ENCODE measurements at places on chromosomes 1 and 21.
A peak's percentile ranks its signal among the peaks of the same experiment; 100 is the strongest.

DNA sequence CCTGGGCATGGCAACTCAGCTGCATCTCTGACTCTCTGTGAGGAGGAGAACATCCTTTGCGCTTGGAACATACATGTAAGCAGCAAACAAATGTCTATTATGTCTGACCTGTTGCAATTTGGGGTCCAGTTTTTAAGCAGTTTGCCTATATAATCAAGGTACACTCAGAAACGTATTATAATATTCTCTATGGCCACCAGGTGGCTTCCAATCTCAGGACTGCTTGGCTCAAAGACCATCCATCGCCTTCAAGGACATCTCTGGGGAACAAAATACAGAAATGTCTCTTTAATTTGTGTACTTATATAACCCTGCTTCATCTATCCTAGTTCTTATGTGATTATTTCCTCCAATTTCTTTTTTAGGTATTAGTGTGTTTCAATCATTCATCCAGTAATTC lies 227.2 kb downstream of the OLFM3 start:
- no peak for DNase-seq

- DNase-seq: no peak
Observed at GRCh38 chr1:227299688-227300087, 18.6 kb downstream of the CDC42BPA start.

DNA sequence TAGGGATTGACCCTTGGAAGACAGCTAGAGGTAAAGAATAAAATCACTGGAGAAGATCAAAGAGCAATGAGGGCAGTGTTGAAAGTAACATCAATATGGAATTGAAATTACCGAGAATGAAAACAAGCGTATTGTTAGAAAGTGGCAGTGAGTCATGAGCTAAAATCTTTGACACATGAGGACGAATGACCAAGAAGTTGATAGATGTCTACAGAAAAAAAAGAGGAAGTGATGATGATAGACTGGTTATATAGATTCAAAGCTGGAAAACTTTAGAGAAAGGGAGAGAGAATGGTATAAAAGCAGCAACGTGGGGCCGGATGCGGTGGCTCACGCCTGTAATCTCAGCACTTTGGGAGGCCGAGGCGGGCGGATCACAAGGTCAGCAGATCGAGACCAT lies 12.5 kb upstream of the DNM3 start:
- no peak for DNase-seq

DNA sequence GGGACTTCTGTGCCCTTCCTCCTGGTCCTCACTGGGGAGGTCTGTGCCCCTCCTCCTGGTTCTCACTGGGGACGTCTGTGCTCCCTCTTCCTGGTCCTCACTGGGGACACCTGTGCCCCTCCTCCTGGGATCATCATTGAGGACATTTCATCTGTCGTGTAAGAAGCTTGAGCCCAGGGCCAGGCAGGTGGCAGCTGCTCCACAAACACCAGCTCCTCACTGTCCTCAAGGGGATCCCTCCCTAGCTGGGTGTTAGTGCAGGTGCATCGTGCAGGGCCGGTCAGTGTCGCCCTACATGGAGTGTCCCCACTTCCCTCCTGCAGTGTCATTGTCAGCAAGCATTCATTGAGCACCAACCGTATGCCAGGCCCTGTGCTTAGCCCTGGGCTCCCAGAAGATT lies 312.7 kb downstream of the PTPRU start:
- no peak for DNase-seq

DNA sequence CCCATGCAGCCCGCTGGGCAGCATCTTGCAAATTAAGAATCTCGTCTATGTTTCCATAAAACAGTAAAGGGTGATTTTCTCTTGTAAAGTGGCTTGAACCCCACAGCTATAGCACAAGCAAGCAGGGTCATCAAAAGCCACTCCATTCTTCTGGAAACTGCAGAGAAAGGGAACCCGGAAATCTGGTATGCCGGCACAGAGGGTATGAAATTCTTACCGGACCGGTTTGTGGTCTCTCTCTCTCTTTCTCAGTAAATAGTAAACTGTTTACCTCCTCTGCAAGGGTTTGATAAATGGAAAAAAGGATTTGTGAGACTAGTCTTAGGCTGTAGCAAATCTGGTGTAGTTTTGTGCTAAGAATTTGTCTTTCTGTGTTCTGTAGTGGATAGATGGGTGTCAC lies 2.7 kb upstream of the ADSS2 start:
- no peak for DNase-seq

DNA sequence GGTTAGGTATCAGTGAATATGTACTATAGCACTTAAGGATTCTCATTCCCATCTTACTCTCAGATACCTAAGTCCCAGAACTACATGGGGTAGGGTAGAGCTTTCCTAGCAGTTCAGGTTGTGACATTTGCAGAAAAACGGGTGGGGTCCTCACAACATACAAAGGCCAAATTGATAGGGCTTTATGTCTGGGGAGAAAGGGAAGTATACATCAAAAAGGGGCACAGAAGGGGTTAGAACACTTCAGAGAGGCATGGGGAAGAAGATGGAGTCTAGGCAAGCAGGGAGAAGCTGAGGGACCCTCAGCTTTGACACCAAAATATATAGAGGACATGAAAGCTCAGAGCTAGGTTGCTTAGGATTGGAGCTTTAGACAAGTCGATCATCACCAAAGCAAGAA lies 3.6 kb downstream of the UROD start:
- no peak for DNase-seq

GRCh38 chr1:6834366-6834765 lies 49.1 kb downstream of the CAMTA1 start:
- DNase-seq: no peak

GRCh38 chr1:34808051-34808810 lies 15.4 kb downstream of the GJA4 start:
- DNase-seq: no peak

- DNase-seq: no peak
Observed at GRCh38 chr1:36253161-36253862, 29.1 kb downstream of the THRAP3 start.

- DNase-seq: no peak
Observed at GRCh38 chr1:53732409-53732808, 6.6 kb downstream of the GLIS1 start.

GRCh38 chr21:32844653-32845436 lies 73.3 kb upstream of the PAXBP1 start:
- DNase-seq: peak; percentile 52

DNA sequence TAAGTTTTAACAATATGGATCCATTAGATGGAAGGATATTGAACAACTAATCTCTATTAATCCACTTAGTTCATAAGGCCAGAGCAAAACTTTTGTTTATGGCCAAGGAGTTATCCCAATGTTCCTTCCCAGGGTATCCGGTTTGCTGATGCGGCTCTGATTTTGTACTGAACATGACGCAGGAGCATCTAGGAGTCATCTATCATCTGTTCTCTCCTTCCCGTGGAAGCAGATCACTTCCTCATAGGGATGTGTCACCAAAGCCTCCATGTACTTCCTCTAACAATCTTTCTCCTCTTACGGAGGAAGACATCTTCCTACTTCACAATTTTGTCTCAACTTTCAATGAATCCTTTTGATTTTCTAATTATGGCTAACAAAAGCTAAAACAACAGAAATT lies 206.6 kb downstream of the APP start:
- no peak for DNase-seq

DNA sequence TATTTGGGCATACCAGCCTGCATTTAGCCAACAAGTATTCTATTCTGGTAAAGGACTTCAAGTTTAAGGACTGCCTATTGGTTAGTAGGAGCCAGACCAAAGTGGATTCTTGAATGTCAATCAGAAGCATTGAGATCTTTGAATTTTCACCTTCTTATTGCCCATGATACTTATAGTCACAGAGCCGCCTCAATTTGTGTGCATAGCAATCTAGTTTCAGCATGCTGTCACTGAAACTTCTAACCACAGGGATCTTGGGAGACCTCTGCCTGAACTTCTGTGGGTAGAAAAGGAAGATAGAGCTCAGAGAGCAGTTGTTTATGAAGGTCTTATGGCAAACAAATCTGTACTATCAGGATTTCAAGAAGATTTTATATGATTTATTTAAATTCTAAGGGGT lies 501.4 kb upstream of the USP24 start:
- no peak for DNase-seq

DNA sequence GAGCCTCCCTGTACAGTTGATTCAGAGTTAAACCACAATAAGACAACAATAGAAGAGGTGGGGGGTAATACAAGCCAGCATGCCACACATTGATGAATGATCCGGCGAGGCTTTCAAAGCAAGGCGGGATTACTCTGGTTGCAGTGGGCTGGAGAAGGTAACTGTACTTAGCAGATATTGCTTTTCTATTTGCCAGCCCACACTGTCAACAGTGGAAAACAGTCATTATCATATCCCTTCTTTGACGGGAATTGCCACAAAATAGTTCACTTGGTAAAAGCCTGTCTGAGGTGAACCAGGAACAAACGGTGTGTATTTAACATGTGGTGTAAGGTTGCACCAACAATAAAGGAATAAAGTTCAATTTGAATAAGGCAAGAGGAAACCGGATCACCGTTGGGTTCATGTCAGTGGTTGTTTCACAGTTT lies 5.8 kb upstream of the KCNJ15 start:
- no peak for DNase-seq

- no peak for DNase-seq
Observed at GRCh38 chr1:147156642-147157041, 15.6 kb downstream of the PRKAB2 start.

- DNase-seq: no peak
Observed at GRCh38 chr21:33021150-33021549, 4.6 kb upstream of the OLIG2 start.

DNA sequence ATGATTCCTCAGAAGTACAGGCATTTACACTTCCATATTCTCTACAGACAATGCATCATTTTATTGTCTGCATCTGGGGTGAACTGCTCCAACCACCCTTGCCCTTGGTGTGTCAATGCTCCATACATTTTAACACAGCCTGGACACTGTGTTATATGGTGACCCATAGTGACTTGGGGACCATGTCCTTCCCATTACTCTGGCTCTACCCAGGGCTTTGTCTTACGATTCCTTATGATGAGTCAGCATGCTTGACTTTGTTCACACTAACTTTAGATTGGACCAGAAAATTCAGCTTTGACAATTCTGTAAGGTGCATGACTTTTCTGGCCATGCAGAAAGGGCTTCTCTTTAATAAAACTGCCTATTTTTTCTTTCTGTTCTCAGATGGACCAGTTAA lies 6.8 kb upstream of the OVAAL start:
- no peak for DNase-seq

- no peak for DNase-seq
Observed at GRCh38 chr1:8465013-8465412, 147.1 kb downstream of the SLC45A1 start.

GRCh38 chr1:199551967-199552565 lies 475.4 kb upstream of the NR5A2 start:
- DNase-seq: peak; percentile 52

DNA sequence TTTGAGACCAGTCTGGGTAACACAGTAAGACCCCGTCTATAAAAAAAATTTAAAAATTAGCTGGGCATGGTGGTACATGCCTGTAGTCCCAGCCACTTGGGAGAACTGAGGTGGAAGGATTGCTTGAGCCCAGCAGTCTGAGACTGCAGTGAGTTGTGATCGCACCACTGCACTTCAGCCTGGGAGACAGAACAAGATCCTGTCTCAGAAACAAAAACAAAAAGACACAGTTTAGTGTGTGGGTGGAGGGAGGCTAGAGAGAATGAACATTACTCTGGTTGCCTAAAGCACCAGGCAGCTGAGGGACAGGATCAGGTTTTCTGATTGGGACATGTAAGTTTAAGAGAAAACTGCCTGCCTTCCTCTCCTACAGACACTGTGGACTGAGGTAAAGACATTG lies 42.3 kb downstream of the VAMP4 start:
- DNase-seq: no peak

DNA sequence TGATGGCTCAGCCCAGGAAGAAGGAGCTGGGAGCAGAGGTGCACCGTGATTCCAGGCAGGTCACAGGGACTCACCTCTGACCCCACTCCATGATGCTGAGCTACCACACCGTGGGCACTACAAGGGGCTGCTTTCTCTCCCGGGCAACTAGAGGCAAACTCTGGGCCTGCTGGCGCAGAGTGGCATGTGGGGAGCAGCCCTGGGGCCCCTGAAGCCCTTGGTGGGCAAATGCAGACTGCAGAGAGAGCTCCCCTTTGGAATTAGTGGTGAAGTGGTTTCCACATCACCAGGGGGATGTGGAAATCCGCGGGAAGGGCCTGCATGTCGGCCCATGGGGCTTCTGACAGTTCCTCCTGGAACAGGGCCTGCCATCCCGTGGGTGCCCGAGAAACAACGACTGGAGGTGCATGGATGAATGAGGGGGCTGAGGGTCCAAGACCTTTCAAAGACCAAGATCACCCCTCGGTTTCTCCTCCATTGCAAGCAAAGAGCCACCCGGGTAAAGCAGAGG lies 11.8 kb upstream of the MMEL1 start:
- DNase-seq: no peak

GRCh38 chr1:51583532-51583931 lies 33.4 kb upstream of the OSBPL9 start:
- DNase-seq: no peak

- no peak for DNase-seq
Observed at GRCh38 chr21:45874716-45875415, 106.7 kb upstream of the COL6A1 start.

DNA sequence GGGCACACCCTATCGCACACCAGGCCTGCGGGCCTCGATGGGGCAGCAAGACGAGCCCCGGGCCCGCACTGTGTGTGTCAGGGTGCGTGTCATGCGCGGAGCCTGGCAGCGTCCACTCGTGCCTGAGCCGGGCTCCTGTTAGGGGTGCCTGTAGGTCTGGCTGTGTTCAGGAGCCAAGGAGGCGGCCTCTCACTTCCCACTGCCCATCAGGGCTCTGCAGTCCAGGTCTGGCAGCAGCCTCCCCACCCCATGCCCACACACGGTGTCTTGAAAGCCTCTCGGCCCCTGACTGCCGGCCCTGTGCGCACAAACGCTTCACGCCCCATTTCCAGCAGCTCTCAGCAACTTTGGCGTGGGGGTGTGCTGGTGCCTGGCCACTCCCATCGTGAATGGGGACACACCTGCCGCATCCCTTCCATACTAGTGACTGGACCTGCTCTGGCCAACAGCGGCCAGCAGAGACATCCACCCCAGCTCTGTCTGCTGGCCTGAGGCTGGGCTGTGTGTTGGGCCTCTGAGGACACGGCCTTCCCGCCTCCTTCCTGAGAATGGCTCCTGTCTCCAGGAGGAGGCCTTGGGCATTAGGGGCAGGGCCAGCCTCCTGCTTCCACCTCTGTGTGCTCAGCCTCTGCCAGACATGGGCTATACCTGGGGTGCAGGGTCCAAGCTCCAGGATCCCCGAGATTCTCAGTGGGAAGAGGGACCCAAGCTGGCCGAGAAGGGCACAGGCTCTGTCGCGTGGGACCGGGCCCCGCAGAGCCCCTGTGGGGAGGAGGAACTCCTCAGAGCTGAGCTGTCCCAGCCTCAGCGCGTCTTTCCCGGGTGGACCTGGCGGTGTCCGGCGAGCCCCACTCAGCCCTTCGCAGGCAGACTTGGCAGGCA lies 41.8 kb upstream of the ACTRT2 start:
- DNase-seq: no peak

GRCh38 chr1:100253552-100253951 lies 3.9 kb upstream of the DBT start:
- no peak for DNase-seq

Data from NCI-H2171 (cell line).